ENCODE measurements at places on chromosomes 5 and 9. TPM values are rescaled to one million over a fixed set of nuclear protein-coding genes. Genes with fewer than 3 reads are reported as not detected.

- no peak for DNase-seq
These were observed 45.2 kb downstream of the PLAC8L1 start for GRCh38 chr5:146060221-146060585.

- no peak for DNase-seq
These were observed 108.5 kb downstream of the UBAP2 start for GRCh38 chr9:33939924-33940874.

- DNase-seq, result no peak
These were observed 92.1 kb upstream of the FSD1L start for GRCh38 chr9:105355781-105356180.

DNA sequence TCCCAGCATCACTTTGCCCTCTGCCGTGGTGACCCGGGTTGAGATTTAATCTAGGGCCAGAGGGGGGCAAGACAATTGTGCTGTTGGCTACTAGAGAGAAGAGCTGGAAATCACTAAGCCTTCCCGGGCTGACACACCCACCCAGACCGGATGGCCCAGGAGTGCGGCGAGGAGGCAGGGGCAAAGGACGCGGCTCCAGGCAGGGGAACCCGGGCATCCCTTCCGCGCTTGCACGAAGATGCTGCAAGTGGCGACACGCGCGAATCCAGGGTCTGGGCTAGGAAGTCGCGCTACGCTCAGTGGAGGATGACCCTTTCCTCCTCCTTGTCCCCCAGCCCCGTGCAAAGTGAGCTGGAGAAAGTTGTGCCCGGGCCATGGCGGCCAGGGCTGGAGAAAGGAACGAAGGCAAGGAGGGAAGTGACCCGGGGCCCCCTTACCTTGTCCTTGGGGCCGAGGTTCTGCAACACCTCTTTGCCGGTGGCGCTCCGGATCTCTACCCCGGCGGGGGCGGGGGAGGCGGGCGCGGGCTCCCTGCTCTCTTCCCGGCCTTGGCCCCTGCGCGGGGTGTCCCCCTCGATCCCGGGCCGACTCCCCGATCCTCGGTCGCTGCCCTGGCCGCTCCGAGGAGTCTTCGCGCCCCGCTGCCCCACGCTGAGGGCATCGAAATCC is 693 bp downstream of the DPYSL3 start:
- no peak for DNase-seq

Gene IFNB1
- not detected for total RNA-seq

Gene PCDH1
- total RNA-seq, result 42.4 TPM

Data from kidney epithelial cell (primary cell).